ENCODE measurements at places on chromosomes 11 and 22.

DNA sequence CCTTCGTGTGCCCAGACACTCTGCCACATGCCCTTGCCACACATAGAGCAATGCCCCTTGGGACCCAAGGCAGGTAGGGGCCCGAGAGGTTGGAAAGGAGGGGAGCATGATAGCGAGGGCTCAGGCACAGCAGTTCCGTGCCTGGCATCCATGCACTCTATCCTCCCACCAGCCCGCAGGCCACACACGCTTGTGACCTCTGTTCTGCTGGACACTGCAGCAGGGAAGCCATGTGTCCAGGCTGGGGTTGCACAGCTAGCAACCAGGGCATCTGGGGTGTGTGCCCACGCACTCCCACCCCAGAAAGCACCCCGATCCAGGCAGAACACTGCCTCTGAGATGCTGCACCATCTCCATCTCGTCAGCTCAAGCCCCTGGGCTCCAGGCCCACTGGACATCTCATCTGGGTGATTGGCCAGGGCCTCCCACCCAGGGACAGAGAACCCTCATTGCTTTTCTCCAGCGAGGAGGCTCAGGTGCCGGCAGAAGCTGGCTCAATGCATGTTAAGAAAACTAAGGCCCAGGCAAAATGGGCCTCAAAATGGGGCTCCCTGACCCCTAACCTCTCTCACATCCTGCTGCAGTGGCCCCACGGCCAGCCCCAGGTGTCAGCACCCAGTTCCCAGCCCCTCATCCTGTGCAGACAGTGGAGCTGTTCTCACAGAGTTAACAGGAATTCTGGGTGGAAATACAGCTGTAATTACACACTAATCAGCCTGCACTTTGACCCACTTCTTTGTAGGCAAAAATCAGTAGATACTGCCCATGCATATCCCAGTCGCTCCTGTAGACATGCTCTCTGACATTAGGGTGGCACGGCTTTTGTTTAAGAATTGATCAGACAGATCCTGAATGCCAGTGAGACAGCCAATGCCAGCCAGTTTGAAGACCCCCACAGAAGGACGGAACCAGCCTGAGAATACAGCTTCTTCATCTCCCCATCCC, 173.9 kb upstream of the B3GAT1 start:
- no peak for DNase-seq

DNA sequence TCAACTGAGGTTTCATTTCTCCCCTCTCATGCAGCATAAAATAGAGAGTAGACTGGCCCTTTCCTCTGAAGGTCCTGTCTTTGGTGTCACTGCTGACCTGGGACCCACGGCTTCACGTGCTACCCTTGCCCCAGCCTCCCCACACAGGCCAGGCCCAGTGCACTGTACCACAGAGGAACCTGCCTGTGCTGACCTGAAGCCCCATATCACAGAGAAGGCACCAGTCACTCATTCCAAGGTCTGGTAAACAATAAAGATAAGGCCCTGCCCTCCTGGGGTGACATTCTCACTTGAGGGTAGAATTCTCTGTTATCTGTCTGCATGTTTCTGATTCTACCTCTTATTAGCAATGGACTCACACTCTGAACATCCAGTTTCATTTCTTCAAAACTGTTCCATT, 51.3 kb downstream of the RPL27A start:
- DNase-seq: no peak

- DNase-seq: peak; percentile 21
Observed at GRCh38 chr11:66326261-66327111, 9.6 kb upstream of the CD248 start.

DNA sequence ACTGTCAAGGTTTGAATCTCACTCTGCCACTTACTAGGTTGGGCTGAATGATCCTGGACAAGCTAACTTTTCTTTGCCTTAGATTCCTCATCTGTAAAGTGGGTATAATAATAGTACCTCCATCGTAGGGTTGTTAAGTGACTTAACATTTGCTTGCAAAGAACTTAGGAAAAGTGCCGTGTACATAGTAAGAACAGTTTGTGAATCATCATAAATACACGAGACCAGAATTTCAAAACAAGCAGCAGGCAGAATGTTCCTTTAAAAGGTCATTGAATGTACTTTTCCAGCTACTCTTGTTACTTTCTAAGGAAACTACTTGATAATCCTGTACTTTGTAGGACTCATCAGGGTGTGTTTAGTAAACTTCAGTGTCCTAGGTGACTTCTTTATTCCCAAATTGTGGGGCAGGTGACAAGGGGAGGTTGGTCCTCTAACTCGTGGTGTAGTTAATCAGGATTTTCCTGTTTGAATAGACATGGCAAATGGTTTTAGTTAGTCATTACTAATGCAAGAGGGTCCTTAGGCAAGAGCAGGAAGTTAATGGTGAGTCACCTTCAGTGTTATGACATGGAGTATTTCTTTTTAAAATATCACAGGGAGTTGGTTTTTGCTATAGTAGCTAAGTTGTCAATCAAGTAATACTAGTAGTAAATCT, 67.9 kb downstream of the YAP1 start:
- DNase-seq: no peak

GRCh38 chr22:45631841-45632238, 39.8 kb upstream of the ATXN10 start:
- DNase-seq: no peak

GRCh38 chr11:78993802-78994430, 419.3 kb upstream of the NARS2 start:
- DNase-seq: no peak

DNA sequence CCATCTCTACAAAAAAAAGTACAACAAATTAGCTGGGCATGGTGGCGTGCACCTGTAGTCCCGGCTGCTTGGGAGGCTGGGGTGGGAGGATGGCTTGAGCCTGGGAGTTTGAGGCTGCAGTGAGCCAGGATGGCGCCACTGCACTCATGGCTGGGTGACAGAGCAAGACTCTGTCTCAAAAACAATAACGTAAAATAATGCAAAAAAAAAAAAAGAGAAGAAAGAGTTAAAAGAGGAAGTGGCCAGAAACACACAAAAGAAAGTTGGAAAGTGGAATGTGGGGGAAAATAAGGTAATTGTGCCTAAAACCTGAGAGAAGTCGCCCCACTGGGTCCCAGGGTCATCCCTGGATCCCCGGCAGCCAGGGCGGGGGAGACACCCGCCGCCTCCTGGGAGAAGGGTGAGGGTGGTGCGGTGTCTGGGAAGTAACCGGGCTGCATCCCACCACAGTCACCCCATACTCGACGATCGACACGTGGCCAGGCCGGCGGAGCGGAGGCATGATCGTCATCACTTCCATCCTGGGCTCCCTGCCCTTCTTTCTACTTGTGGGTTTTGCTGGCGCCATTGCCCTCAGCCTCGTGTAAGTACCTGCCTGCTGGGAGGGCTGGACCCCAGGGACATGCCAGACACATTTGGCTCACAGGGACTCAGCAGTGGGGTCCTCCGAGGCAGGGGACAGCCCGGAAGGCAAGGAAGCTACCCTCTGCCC, 8.1 kb downstream of the UPK3A start:
- DNase-seq: no peak

GRCh38 chr22:50249341-50250248, 1.5 kb downstream of the HDAC10 start:
- DNase-seq: no peak

DNA sequence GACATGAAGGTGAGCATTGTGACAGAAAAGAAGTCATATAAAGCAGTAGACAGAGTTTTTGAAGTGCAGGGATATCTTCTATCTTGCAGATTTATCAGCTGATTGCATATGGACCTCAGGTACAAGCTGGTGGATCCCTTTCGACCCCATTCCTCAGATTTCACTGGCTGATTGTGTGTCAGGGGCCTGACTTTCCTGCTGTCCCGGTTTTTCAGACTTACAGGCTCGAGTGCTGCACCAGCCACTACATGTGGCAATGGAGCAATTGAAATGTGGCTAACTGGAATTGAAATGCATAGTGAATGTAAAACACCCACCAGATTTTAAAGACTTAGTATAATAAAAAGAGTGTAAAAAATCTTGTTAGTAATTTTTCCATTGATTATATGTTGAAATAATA, 50.3 kb downstream of the CLMP start:
- DNase-seq: no peak

DNA sequence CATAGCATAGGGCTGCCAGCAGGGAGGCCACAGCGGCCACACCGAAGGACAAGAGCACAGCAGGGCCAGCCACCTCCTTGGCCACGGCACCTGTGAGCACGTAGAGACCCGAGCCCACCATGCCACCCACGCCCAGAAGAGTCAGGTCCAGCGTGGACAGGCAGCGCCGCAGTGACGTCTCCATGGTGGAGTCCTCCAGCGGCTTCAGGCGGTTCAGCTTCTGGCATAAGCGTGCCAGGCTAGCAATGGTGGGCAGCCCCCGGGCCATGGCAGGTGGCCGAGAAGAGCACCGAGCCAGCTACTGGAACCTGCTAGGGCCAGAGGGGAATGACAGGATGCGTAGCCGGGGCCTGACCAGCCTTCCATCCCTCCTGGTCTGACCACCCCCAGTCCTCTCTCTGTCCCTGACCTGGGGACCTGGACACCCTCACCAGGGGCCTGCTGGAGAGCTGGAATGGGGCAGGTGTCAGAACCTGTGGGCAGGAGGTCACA, 770 bp downstream of the SLC7A4 start:
- DNase-seq: no peak

- DNase-seq: no peak
Observed at GRCh38 chr22:27546157-27546935, 255.2 kb downstream of the MN1 start.

GRCh38 chr11:91396236-91397133, 828.1 kb upstream of the FAT3 start:
- no peak for DNase-seq
